ENCODE measurements at places on chromosomes 2 and 18.
A peak's percentile ranks its signal among the peaks of the same experiment; 100 is the strongest.

GRCh38 chr18:9574473-9575115, 39.8 kb downstream of the PPP4R1 start:
- DNase-seq = no peak

- no peak for DNase-seq
Measured at GRCh38 chr2:98372121-98372520, 25.9 kb downstream of the CNGA3 start.

DNA sequence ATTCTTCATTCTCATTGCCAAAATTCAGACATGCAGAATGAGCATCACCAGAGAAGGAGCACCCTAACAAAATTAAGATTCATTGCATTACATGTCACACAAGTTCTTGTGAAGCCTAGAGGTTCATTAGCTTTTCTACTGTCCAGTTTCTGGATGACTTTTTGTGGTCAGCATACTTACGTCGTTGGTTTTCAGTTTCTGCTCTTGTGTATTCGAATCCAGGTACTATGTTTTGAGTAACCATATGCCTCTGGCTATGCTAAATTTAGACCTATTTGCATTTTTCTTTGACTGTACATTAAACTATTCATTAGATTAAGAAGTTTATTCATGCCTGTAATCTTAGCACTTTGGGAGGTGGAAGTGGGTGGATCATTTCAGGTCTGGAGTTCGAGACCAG, 251.3 kb downstream of the PARD3B start:
- DNase-seq = no peak

DNA sequence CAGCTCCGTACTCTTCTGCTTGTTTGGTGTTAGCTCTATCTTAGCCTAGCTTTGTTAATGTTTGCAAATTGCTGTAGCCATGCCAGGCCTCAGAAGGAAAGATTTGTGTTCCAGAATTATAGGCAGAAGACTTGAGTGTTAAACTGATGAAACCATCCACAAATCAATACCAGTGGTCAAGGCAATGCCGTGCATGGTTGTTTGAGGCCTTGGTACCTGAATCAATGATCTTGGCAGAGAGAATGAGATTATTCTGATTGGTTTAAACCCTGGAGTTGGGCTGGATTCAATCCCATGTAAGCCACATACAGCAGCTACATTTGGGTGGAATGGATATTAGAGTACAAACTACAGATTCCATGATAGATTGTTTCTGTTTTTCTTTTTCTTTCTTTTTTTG, 4.9 kb downstream of the HADHB start:
- no peak for DNase-seq

- DNase-seq = no peak
Measured at GRCh38 chr2:106065983-106066820, 127.9 kb downstream of the UXS1 start.

DNA sequence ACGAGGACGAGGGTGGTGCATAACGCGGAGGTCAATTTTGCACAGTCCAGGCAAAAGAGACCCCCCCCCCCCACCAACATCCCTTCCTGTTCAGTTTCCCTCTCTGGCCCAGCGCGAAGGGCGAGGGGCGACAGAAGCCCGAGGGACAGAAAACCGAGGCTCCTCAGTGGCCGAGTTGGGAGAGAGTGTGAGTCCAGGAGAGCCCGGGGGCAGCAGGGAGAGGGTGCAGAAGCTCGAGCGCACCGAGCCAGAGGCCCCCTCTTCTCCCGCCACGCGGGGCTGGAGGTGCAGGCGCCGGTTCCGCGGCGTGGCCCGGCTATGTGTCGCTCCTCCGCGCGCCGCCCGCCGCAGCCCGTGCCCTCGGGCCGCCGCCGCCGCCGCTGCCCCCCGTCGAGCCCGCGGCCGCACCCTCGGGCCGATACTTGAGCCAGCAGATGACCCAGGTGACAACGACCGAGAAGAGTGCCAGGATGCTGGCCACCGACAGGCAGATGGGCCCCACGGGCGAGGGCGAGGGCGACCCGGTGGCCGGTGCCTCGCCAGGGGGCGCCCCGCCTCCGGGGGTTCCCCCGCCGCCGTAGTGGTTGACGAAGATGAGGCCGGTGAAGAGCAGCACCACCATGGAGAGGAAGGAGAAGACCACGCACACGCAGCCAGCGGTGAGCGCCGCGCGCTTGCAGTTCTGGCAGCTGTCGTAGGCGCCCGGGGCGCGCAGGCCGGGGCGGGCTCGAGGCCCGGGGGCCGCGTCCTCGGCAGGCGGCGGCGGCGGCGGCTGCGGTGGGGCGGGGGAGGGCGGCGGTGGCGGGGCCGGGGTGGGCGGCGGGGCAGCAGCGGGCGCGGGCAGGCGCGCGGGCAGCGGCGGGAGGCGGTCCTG, 20.2 kb upstream of the PAX3 start:
- DNase-seq = peak; percentile 49

DNA sequence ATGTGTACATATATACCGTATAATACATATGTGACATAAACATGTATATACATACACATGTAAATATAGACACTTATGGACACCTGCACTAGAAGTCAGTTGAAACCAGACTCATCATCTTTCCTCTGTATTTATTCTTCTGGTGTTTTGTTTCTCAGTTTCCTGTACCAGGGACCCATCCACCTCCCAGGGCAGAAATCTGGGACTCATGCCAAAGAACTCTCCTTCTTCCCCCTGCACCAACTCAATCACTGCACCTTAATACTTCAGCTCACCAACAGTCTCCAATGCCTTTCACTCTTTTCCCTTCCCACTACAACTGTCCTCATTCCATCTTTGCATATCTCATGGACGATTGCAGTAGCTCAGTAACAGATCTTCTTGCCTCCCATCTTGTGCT, 428.0 kb downstream of the FBXO15 start:
- DNase-seq = no peak

DNA sequence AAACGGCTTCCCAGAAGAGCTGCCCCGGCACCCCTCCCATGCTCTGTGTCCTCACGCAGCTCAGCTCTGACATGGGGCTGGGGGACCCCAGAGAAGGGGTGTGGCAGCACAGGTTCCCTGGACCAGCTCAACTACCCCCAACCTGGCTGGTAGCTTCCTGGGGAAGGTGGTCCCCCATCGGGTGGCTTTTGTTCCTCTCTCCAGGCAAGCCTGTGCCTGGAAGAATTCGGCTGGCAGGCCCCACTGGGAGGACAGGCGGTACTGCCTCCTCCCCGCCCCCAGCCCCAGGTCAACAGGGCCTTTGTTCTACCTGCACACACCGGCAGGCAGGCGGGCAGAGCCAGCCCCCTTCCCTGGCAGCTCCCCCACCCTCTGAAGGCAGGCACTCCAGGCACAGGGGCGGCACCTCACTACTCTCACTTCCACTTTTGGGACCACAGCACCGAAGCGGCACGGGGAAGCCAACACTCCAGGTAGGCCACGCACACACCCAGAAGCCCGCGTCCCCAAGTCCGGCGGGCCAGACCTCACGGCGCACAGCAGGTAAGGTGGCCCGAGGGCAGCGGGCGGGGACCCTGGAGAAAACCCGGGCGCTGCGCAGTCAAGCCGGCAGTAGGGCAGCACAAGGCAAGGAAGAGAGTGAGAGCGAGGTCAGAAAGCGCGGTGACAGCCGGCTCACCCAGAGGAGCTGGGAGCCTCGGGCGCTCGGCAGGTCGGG, 1.3 kb downstream of the HS6ST1 start:
- no peak for DNase-seq

DNA sequence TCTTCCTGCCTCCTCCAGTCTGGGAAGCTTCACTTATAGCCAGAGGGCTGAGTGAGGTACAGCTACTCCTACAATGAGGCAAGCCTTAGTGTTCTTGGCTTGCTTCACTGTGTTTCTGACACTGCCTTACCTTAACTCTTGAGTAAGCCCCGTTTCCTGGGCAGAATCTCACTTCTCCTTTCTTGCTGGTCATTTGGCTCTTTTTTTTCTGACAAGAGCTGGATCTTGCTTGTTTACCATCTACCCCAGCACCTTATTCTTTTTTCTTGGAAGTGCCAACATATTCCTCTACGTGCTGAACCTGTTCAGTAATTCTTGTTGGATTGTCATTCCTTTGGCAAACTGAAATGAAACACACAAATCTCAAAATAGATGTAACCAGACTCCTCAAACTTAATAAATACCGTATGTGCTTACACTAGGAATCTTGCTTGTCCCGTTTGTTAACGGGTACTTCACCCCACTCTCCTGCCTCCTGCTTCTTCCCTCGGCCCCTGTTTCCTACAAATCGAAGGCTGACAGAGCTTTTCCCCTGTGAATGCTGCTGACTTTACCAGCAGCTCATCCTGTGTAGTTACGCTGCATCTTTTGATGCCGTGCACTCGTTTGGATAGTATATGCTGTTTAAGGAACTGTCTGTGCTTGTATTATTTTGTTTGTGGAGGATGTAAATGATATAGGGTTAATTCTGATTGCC, 132.2 kb downstream of the FMNL2 start:
- DNase-seq = no peak

GRCh38 chr2:28274911-28275685, 117.6 kb upstream of the FOSL2 start:
- DNase-seq = peak; percentile 99

DNA sequence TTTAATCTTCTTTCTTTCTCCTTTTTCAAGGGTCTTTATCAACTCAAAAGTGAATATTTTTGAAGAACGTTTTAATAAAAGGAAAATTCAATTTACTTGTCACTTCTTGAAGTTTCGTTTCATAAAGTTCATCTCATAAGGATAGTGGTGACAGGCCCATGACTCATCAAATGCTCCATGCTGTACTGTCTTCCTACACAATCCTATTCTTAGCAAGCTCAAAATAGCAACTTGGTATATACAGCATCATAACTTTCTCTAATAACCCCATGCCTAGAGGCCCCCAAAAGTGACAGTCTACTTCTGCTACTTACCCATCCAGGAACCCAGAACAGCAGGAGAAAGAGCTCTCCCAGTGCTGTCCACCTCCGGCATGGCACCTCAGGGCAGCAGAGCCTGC, 7.7 kb downstream of the FBXO15 start:
- DNase-seq = peak; percentile 74

DNA sequence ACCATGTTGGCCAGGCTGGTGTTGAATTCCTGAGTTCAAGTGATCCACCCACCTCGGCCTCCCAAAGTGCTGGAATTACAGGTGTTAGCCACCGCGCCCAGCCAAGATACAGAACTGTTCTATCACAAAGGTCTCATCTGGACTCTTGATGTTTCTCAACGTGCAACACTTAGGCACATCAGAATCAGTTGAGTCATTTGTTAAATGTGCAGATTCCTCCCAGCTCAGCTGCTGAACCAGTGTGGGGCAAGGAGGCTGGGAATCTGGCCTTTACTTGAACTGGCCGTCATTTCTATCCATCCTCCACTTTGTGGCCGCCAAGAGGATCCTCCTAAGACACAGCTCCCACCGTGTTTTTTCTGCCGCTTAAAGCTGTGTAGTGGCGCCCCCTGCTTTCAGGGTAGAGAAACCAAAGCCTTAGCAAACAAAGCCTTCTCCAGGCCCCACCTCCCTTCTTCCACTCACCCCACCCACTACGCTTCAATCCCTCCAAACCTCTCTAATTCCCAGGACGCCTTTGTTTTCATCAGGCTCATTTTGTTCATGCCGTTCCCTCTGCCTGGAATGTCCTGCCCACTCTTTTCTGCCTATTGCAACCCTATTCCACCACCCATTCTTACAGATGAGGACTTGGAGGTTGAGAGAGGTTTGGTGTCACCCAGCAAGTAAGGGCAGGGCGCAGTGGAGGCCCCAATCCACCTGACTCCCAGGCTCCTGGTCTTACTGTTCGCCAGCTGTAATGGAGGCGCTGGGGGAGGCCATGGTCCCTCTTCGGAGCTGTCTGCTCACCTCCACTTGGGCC, 776 bp upstream of the SPEG start:
- peak; percentile 80 for DNase-seq

DNA sequence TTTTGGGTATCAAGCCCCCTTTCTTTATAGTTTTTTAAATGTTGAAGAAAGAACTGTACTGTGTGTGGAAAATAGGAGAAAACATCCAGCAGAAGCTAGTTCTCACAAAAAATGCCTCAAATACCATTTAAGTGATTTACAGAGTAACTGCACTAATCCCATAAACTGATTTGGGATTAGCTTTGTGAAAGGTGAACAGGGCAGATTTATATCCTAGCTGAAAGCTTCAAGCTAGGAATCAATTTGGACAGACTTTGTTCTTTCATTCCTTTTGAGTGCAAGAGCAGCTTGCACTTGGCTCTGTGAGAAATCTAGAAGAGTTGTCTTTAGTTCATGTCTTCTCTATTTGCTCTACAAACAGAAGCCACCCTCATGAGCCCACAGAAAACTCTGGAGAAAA, 183.9 kb upstream of the VRK2 start:
- DNase-seq = no peak

- peak; percentile 43 for DNase-seq
Measured at GRCh38 chr18:79442508-79443221, 46.9 kb downstream of the NFATC1 start.

DNA sequence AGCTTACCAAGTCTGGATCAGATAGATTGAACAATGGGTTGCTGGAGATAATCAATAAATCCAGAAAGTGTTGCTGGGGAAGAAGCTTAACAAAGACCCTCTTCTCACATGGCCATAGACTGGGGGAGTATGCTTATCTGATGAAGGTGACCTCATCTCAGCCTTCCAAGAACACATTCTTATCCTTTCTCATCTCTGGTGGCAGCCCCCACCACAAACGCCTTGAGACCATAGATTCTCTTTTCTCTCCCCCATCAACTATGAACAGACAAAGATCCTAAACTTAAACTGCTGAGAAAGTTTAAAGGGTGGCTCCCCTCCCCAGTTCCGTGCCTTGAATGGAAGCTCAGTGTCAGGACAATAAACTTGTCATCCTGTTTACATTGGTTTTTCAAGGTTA, 428.7 kb upstream of the TRIB2 start:
- DNase-seq = no peak

- DNase-seq = no peak
Measured at GRCh38 chr18:26233208-26233607, 7.0 kb downstream of the TAF4B start.

DNA sequence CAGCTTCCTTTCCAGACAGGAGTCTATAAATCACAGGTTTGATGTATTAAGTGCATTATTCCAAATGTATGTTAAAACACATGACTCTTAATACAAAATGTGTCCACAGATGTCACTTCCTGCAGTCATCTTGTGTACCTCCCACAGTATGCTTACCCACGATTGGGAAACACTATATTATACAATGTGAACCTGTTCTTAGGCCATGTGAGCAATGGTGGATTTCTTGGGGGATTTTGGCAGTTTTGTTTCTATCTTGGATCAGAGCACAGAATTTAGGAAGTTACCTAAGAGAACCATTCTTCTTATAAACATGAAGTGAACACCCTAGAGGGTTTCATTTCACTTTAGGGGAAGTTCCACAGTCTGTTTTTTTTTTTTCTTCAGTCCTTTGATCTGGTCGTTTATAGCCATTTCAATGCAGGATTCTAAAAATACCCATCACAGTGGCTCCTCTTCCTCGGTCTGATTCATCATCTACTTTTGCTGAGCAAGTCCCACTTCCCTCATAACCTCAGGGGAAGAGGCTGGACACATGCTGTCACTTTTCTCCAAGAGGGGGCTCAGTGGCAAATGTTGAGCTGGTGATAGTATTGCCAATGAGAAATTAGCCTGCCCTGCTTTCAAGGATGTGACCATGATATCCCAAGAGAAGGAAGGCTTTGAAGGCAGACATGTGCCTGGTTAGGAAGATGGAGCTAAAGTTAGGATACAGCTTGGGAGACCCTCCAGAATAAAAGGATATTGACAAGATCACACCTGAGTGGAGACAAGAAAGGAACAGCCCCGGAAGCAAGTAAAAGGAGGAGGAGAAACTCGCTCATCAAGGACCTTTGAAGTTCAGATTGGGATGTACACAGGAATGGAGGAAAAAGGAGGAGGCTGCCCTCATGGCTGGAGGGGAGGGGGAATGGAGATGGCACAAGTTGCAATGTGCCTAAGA, 22.6 kb downstream of the PLEK start:
- no peak for DNase-seq

Data from mesenchymal stem cell (in vitro differentiated cells and primary cell).